SHP77 treated with DMSO at 0.1 percent for 48 hours (cell line): ENCODE measurements at places on chromosomes 6 and 20.
A peak's percentile ranks its signal among the peaks of the same experiment; 100 is the strongest.

DNA sequence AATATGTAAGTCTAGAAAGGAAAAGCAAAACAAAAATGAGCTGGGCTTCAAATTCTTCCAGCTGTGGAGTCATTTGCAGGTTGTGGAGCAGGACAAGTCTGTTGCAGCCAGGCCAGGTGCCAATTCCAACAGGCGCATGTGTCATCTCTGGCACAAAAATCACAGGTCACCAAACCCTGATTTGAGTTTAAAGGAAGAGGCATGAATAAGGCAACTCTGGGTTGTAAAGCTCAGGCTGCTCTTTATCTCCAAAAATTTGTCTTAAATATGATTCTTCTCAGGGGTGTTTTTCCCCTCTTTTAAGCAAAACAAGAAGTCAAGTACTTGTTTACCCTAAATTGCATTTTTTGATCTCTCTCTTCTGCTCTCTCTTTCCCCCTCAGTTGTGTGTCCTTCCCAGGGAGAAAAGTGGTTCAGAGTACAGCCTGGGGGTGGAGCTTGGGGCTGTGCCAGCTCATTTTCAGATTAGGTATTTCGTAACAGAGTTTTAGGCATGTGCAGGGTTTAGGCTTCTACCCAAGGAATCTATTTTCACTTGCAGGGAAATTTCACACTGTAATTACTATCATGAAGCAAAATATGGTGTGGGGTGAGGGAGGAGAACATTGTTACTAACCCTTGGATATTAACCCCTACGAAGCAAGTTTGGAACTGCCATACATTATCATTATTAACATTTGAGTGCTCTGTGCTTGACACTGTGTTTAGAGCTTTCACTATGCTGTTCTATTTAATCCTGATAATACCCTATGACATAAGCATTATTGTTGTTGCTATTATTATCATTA is 8.3 kb upstream of the NCOA3 start:
- peak; percentile 34 for DNase-seq

DNA sequence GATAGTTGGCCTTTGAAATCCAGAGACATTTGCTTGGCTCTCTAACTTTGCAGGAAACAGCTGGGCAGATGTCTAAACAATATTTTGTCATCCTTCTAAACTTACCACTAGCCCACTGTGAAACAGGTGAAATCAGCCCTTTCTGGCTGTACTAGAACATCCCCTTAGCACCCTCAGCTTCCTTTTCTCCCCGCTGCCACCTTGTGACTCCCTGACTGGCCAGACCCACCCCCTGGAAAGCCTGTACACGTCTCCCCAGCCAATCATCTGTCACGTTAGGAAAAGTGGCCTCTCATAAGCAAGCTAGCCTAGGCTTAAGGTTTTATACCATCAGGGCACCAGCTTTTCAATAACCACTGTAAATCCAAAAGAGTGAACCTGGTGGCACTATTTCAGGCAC is 88.6 kb upstream of the E2F3 start:
- DNase-seq = no peak

DNA sequence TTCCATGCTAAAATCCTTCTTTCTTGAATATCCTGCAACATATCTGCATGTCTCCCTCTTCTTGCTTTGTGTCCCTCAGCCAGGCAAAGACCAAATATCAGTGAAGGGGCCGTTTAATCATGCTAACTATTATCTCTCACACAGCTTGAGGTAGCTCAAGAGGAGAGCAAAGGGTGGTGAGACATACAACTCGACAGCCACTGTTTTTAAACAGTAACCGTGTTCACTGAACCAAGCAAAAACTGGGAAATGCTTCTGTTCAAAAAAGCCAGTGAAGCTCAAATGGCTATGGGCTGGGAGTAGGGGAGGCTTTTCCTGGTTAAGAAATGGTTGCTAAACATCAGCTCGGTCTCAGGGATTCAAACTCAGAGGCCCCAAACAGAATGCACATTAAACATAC is 83.4 kb downstream of the MAP7 start:
- DNase-seq = no peak

DNA sequence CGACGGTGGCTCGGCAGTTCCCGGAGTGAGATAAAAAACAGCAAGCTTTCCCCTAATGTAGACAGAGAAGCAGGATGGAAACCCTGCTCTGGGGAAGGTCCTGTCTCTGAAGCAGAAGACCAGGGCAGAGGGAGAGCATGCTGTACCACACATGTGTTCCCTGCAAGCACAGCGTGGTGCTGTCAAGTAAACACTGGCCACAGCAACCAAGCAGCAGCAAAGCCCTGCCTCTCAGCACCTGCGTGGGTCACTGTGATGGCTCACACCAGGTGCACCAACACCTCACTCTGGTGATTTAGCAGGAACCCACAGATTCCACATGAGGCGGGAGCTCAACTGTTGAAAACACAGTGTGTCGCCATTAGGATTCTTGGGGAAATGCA is 65.2 kb upstream of the TXNDC5 start:
- DNase-seq = no peak
